Mesenteric fat pad (tissue), 1 donor: ENCODE measurements at places on chromosomes 2 and 18.

DNA sequence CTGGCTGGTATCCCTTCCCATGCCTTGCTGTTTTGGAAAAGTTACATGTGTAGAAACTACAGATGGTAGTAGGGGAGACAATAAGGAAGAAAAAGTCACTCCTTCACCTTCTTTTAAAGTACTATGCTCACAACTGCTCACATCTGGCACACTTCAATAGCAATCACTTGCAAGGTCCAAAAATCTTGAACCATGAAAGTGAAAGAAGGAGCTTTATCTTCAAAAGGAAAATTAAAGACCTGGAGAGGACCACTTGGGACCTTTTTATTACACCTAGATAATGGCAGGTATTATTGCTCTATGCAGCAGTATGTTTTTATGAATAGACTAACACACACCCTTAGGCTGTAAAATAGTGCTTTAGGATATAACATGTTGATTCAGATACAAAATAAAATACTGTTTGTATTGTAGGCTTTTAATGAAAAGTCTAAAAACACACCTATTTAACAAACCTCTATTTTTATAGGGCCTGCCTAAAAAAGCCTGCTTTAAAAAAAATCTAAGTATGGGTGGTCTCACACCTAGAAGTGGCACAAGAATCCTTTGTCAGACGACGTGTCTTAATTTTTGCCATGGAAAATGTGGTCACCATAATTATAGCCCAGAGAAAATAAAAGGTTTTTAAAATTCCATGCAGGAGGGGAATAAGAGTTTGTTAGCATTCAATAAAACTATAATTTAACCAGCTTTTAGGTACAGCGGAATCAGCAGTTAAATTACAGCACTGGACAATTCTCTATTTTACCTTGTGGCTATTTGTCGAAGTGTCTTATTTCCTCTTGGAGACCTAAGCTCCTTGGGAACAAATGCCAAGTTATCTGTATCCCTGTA lies 124.0 kb downstream of the BCL2 start:
- no peak for DNase-seq

GRCh38 chr2:217710211-217710765 lies 292.5 kb downstream of the TNS1 start:
- DNase-seq = peak; percentile 39

DNA sequence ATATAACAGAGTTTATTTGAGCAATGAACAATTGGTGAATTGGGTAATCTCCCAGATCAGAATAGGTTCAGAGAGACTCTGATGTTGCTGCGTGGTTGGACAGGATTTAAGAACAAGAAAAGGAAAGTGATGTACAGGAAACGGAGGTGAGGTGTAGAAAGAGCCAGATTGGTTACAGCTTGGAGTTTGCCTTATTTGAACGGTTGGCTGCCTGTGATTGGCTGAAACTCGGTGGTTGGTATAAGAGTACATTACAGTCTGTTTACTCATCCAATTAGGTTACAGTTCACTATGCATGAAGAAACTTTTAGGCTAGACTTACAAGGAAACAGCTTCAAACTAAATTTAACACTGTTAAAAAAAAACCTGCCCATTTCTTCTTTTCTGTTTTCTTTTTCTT lies 68.0 kb upstream of the CABLES1 start:
- no peak for DNase-seq

GRCh38 chr2:25598911-25599310 lies 74.5 kb downstream of the DTNB start:
- DNase-seq = no peak

- peak; percentile 76 for DNase-seq
Measured at GRCh38 chr2:241108271-241109209, 6.5 kb upstream of the MTERF4 start.

GRCh38 chr2:200797242-200797770 lies 14.4 kb upstream of the BZW1 start:
- no peak for DNase-seq

GRCh38 chr2:11898576-11898975 lies 152.1 kb downstream of the LPIN1 start:
- no peak for DNase-seq

- no peak for DNase-seq
Measured at GRCh38 chr2:126494593-126494992, 161.4 kb upstream of the GYPC start.
